NCI-H2171 (cell line): ENCODE measurements at places on chromosomes 16 and 17.
A peak's percentile ranks its signal among the peaks of the same experiment; 100 is the strongest.

GRCh38 chr16:5791011-5791657, 693.5 kb upstream of the EEF2KMT start:
- DNase-seq = no peak

DNA sequence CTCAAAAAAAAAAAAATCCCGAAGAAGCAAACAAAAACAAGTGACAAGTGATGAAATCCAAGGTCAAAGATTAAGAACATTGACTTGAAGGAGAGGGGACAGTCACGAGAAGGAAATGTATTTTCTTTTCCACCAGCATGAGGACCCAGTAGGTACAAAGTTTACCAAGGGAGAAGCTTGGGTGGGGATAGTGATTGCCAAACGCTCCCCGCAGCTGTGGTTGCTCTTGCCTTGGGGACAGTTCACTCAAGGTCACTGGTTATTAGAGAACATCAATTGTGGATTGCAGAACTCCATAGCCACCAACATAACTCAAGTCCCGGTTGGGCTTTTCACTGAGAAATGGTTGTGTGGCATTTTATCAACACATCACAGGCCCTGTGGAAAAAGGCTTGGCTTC, 27.0 kb downstream of the RSL1D1 start:
- no peak for DNase-seq

DNA sequence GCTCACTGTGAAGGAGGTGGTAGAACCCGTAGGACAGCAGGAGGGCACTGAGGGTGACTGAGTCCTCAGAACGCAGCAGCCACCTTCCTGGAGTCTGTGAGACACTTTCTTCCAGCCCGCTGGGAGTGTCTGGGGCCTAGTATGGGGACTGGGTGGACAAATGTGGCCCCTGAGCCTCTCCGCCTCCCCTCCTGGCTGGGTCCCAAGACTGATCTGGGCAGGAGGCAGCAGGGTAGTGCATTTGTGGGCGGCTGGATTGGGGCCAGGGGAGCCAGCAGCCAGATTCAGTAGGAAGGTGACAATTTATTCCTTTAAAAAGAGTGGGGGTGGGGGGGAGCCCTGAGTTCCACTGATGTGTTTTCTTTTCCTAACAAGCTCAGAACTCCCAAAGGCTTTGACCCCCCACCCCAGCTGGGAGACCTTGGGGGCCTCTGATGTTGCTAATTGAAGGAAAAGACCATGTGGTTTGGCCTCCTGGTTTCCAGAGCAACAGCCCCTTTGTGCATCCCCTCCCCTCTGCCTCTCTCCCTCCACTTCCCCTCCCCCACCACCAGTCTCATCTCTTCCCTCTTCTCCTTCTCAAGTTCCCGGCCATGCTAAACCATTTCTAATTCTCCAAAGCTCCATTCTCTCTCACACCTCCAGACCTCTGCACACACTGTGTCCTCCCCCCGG, 4.4 kb downstream of the CLEC19A start:
- peak; percentile 22 for DNase-seq

DNA sequence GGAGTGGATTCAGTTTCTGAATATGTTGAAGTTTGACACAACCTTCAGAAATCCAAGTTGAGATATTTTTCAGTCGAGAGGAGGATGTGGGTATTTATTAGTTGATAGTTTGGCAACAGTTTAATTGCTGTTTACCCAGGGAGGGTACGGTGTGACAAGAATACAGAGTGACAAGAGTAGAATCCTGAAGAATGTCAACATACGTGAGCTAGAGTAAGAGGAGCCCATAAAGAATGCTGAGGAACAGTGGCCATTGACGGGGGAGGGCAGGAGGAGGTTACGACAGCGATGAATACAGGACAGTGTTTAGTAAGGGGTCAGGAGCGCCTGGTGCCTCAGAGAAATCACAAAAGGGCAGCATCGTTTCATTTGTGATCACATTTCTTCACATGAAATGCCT, 76.5 kb downstream of the AATF start:
- DNase-seq = no peak

DNA sequence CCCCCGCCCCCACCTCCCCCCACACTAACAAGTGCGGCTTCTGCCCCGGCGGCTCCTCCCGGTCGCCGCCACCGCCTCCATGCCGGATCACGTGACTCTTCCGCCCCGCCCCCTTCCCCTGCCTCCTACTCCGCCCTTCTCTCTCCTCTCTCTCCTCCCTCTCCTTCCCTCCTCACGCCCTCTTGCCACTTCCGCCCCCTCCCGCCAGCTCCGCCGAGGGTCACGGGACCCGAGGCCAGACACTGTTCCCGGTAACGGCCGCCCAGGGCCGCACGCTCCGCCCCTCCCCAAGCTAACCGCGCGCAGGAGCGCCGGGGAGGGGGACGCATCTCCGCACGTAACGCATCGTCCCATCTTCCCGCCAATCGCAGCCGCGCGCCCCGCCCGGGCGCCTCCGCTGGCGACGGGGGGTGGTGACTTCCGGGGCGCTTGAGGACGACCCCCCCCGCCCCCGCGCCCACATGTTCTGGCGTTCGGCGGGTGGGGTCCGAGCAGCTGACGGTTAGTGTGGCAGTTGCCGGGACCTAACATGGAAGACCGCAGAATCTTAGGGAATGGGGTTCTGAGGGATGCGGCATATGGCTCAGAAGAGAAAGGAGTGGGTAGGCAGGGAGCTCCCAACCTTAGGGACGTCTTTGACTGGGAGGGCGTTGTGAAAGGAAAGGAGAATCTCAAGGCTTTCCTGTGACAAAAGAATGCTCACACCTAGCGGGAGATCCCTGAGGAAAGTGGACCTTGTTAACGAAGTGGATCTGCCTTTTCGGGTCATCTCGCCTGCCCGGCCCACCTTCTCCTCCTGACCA, at the start of gene USP32:
USP32 (minus strand) TSS at position 92 of the 803 bp plus-strand sequence. CDS start 194 bp downstream, outside the sequence.
- DNase-seq = peak; percentile 96

DNA sequence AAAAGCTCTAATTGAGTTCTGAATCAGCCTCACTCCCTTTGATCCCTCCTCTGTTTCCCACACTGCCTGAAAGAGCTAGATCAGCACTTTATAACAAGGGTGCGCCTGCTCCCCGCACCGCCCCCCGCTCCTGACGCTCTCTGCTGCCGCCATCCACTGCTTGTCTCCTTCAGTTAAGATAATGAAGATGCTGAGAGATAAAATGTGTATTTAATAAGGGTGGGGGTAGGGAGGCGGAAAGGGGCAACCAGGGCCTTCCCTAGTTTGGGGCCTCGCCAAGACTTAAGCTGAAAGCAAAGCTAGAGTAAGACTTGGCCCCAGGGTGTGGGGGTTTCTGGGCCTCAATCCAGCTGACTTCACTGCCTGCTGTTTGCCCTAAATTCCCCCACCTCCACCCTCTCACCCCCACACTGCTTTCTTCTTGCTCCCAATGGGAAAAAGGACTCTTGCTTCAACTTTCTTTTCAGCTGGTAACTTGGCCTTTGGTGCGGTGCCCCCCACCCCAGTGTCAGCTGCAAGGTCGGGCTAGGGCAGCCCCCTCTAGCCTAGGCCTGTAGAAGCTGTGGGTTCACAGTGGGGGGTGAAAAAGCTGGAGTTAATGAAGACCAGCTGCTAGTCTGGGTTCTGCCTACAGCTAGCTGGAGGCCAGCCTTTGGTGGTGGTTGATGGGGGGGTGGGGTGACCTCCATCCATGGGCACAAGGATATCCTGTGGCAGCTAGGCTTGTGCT, 1.8 kb upstream of the RARA start:
- DNase-seq = no peak

- no peak for DNase-seq
These were observed 3.4 kb upstream of the ZNF385C start for GRCh38 chr17:42101513-42102292.

DNA sequence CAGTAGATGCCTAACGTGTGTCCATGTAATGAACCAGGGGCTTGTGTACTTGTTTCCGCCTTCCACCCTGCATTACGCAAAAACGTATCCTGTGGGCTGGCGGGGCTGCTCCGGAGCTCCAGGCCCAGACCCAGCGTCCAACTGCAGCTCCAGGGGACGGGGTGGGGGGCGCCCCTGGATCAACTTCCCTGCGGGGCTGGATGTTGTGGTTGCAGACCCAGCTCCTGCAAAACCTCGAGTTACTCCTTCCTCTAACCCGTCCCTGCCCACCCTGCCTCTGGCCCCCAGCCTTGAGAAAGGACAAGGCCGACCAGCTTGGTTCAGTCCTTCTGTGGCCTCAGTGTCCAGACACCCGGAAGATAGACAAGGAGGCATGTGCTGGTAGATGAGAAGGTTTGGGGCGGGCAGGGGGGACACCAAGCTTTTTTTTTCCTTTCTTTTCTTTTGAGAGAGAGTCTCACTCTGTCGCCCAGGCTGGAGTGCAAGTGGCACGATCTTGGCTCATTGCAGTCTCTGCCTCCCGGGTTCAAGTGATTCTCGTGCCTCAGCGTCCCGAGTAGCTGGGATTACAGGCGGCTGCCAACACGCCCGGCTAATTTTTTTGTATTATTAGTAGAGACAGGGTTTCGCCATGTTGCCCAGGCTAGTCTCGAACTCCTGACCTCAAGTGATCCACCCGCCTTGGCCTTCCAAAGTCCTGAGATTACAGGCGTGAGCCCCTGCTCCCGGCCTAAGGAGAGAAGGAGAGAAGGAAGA, 731 bp upstream of the EXOC7 start:
- DNase-seq = no peak

DNA sequence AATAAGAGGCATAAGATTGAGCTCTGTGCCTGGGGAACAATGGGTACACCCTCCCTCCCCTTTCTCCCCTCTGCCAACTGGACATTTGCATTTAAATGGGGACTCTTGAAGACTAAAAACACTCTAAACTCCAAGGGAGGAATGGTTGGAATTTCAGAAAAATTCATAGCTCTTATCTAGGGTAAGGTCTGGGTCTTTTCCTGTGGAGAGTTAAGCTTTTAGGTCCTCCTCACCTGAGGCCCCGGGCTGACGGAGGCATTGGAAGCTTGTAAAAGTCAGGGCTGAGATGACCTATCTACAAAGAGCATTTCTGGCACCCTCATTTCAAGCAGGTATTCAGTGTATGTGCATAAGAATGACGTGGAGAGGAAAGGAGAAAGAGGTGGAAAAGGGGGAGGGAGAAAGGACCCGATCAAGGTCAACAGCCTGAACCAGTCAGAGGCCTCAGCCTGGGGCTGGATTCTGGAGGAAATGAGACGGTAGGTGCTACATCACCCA, 78.0 kb downstream of the RAP1GAP2 start:
- no peak for DNase-seq

DNA sequence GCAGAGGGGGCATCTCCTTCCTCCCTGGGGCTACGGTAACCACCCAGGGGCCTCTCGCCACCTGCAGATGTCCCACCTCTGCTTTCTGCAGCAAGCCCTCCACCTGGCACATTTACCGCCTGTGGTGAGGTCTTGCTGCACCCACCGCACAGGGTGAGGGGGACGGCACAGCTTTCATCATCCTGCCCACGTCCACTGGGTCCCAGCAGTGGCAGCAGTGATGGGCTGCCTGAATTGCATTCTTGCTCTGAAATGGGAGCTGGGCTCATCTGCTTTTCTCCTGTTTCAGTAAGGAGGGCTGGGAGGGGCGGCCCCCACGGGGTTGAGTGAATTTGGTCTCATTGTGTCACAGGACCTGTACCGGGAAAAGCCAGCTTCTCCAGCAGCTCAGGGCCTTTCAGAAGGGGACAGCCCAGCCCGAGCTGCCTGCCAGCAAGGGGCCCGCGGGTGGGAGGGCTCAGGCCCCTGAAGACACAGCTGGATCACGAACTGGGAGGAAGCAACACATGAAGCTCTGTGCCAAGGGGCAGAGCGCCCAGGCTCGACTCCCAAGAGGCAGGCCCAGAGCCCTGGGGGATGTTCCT, 12.7 kb downstream of the DNAAF8 start:
- DNase-seq = no peak

DNA sequence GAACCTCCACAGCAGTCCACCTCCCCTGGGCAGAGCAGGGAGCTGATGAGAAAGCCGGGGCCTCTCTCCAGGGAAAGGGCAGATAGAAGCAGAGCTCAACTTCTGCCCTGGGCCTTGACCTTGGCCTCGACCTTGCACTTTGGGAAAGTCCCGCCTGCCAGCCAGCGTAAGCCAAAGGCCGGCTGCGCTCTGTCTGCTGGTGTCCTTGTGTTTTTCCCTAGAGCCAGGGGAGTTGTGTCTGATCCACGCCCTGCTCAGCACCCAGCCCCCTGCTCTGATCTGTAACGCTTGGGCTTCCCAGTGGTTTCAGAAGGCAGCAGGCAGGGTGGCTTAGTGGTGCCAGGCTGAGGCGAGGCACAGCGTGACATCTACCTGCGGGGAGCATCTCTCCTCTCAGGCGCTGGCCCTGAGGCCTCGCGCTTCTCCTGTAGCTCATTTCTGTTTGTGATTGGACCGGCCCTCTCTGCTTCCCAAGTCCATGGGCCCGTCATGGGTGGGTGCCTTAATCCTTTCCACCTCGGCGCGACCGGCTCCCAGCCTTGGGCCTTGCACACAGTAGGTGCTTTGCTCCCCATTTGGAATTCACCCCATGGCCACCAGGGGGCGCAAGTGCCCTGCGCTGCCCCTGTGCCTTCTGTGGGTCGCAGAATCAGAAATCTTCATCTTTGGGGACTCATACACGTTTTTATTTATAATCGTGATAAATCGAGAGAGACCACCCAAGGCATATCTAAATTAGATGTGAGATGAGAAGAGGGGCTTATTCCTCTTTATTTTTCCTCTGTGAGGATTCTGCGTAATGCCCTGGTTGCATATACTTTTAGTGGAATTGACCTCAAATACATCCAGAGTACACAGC, 24.2 kb downstream of the SGSH start:
- no peak for DNase-seq

DNA sequence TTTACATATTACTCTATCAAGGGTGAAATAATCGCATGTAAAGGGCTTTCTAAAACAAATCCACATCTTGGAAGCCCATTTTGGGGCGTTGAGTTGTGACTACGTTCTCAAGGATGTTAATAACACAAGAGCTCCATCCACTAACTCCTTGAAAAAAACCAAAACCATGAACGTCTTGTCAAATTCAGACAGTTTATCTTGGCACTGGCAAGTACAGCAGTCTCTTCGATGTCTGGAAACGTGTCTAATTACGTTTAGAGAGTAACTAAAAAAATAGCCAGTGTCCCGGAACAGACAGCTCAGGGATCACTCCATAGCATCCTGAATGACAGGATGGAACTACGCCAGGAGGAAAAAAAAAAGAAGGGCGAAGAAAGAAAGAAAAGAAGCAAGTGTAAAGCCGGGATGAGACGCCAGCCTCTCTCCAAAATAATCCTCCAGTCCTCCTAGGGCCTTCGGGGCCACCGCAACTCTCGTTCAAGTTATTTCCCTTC, 954 bp downstream of the MYO1D start:
- peak; percentile 62 for DNase-seq
